Lower leg skin (tissue), 4 donors: ENCODE measurements at places on chromosomes 16 and 17. TPM values are rescaled to one million over a fixed set of nuclear protein-coding genes. Genes with fewer than 3 reads are reported as not detected.

The CLEC18A gene
- 1.2 TPM for total RNA-seq

The WSCD1 gene
- total RNA-seq, result 2.7 TPM

DNA sequence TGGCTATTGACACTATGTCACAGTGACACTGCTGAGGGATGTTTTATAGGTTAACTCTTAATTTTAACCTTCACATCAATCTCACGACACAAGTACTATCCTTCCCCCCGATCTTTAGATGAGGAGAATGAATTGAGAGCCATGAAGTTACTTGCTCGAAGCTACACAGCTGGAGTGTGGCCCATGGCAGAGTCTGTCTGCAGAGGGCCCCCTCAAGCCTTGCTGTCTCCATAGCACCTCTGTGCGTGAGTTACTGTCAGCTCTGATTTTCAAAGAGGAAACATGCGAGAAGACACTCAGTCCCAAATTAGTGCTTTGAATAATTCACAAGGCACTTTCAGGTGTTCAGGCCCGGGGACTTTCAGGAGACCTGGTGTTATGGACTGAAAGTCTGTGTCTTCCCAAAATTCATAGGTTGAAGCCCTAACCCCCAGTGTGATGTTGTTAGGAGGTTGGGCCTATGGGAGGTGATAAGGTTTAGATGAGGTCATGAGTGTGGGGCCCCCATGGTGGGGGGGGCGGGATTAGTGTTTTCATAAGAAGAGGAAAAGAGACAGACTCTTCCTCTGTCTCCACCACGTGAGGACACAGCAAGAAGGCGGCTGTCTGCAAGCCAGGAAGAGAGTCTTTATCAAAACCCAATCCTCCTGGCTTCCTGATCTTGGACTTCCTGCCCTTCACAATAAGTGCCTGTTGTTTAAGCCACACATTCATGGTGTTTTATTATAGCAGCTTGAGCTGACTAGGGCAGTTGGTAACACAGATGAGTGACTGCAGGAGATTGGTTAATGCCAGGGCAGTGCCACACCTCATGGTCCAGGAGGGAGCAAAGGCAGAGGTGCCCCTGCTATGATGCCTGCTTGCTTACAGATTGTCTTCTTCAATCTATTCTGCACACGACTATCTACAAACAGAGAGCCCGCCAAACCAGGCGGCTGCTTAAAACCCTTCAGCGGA is 281.8 kb downstream of the HAPSTR1 start:
- DNase-seq, result no peak

DNA sequence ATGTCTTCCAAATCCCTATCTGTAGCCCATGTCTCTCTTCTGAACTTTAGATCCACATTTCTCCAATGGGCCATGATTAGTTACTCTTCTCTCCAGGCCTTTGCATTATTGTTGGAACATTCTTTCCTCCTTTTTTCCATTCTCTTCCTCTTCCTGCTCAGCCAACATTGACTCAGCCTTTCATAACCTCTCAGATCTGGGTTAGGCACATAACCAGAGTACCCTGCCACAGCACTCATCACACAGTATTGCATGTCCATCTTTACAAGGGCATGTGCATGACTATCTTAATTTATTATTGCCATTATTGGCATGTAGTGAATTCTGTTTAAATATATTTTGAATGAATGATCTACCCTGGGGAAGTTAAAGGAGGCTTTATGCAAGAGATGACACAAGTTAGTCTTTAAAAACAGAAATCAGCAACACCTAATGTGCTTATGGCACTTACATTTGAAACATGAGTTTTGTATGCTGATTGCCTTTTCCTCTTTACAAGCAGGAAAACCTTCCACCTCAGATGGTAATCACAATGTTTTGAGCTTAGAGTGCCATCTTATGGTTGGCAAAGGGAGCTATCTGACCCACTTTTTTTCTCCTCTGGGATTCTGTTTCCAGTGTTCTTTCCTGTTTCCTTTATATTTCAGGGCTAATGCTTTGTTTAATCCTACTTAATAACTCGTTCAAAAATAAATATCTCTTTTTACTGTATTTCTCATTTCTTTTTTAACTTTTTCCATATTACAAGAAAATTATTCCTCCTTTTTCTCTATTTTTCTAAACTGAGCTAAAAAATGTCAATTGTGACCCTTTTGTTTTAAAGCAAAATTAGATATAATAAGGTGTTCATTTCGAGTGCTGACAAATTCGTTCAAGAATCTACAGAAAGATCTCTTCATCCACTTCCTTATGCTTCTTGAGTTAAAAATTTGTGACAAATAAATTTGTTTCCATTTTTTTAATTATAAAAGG is 151.0 kb upstream of the RBL2 start:
- DNase-seq, result no peak

DNA sequence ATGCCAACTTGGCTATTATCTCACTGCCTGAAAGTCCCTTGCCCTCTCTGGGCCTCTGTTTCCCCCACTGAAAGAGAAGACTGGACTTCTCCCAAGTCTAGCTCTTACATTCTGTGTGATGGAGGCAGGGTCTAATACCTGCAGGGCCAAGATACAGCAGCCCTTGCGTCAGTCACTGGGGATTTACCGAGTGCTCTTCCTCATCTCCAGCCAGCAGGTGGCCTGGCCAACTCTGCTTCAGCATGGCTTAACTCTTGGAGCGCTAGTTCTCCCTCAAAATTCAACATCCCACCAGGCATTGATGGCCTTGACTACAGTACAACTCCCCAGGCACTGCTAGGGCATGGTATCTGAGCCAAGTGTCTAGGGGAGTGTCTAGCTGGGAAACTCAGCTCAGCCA is 19.9 kb upstream of the MTMR4 start:
- DNase-seq, result no peak

The HOXB8 gene
- total RNA-seq, result not detected

The MRM1 gene
- total RNA-seq, result 6.5 TPM

DNA sequence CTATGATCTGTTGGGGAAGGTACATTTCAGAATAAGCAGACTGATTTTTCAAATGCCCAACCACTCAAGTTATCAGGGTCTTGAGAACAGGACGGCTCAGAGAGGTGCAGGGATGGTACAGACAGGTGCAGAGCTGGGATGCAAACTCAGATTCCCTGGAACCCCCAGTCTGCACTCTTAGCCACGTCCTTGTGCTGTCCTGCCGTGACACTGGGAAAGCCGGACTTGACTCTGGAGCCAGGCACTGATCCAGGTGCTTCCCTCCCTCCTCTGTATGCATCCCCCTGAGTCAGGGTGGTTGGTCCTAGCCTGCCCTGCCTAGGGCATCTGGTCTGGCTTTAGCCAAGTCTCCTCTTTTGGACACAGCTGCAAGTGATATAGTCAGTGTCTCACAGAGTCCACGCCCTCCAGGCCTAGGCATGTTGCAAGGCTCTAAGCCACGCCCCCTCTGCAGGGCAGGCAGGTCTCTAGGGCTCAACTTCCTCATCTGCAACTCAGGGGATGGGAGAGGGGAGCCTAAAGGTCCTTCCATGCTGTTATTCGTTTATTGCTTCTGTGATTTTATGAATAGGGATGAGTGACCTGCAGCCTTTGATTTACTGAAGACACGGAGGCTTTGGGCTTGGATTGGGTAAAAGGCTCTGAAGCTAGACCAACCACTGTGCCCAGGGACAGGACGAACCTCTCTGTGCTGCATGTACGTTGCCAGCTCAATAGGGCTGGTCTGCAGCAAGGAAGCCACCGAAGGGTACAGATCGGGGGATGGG is 97.3 kb downstream of the SDK2 start:
- DNase-seq, result no peak

DNA sequence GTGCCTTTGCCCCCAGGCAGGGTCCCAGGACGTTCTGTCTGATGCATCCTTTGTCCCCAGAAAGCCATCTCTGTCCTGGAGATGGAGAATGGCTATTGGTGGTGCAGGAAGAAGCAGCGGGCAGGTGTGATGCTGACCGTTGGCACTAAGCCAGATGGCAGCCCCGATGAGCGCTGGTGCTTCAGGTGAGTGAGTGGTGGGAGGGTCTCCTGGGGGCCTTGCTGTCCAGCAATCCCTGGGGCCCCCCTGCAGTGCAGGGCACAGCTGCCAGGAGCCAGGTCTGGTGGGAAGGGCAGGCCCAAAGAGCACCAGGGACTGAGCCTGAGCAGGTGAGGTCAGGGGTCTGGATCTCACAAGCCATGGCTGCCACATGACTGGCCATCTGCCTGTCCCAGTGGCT is 18.1 kb downstream of the TRPV2 start:
- no peak for DNase-seq

- no peak for DNase-seq
These were observed 22.4 kb upstream of the BCO1 start for GRCh38 chr16:81216114-81216513.

The FNDC8 gene
- total RNA-seq, result not detected

- DNase-seq, result no peak
These were observed 463.1 kb downstream of the MAF start for GRCh38 chr16:79137426-79137939.
